Lower lobe of right lung (tissue), 2 donors: ENCODE measurements at places on chromosomes 6 and 20. TPM values are rescaled to one million over a fixed set of nuclear protein-coding genes. Genes with fewer than 3 reads are reported as not detected.

TPMT gene
- total RNA-seq = 14.0 TPM

FOXQ1 gene
- total RNA-seq = 7.5 TPM

DEFB126 gene
- not detected for total RNA-seq

DNA sequence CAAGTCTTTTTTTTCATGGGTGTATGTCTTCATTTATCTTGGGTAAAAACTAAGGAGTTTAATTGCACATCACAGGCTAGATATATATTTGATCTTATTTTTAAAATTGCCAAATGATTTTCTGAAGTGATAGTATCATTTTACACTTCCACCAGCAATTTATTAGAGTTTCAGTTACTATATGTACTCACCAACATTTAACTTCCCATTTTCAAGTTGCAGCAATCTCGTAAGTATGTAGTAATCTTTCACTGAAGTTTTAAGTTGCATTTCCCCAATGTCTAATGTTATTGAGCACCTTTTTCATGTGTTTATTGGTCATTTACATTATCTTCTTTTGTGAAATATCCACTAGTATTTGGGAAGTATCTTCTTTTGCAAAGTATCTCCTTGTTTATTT, 277.4 kb upstream of the CNR1 start:
- DNase-seq = no peak

DNA sequence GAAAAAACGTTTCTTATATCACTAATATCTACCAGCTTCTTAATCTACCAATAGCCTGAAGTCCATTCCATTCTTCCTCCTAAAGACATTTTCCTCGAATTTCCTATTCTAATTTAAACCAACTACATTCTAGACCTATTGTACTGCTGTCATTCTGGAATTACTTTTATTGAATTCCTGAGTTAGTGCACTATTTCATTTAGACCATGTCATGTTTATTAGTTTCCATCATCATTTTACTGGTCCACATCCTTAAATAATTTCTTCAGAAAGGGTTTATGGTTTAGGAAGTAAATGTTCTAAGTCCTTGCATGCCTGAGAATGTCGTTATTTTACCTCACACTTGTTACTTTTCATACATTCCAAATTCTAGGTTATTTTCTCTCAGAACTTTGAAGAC, 13.2 kb downstream of the LCA5 start:
- no peak for DNase-seq

SCAF8 gene
- total RNA-seq = 39.4 TPM

- no peak for DNase-seq
Measured at GRCh38 chr6:18506382-18507017, 119.3 kb downstream of the RNF144B start.

SLPI gene
- 1,714 TPM for total RNA-seq

DNA sequence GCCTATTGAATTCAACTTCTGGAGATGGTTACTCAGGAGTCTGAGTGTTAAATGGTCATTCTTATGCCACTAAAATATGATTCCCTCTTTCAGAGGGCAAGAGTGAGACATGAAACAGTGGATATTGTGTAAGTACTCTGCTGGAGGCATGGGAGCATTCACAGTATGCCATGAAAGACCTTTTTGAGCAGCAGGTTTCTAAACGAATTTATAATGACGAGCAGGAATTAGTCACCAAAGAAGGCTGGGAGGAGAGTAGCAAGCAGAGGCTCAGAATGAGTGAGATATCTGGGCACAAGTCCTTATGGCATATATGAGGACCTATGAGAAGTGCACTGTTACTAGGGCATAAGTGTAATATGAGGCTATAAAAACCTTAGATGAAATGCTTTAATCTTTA, 10.9 kb upstream of the MYB start:
- no peak for DNase-seq
